ENCODE measurements at places on chromosomes 6 and 20. TPM values are rescaled to one million over a fixed set of nuclear protein-coding genes. Genes with fewer than 3 reads are reported as not detected.

The ECT2L gene
- 0.20 TPM for total RNA-seq

The TRIM40 gene
- not detected for total RNA-seq

The DUSP15 gene
- total RNA-seq, result 0.34 TPM

The ADAT2 gene
- total RNA-seq, result 3.9 TPM

The BIRC7 gene
- total RNA-seq, result not detected

The ARMC12 gene
- not detected for total RNA-seq

The BMP7 gene
- not detected for total RNA-seq

The CLVS2 gene
- total RNA-seq, result under 0.01 TPM

The HCRTR2 gene
- not detected for total RNA-seq

The KIF25 gene
- total RNA-seq, result not detected

The MRPS10 gene
- 25.0 TPM for total RNA-seq

The B3GAT2 gene
- not detected for total RNA-seq

The DEFB132 gene
- total RNA-seq, result not detected

The C6orf52 gene
- not detected for total RNA-seq

The CALHM6 gene
- total RNA-seq, result 2.8 TPM

The HLA-DQB1 gene
- total RNA-seq, result not detected

The HNF4A gene
- not detected for total RNA-seq

The WFDC5 gene
- total RNA-seq, result not detected

The CST5 gene
- not detected for total RNA-seq

The DNAH8 gene
- not detected for total RNA-seq

The OXT gene
- total RNA-seq, result not detected

The TMC2 gene
- total RNA-seq, result not detected

The GGT7 gene
- 19.7 TPM for total RNA-seq

The MICB gene
- 2.2 TPM for total RNA-seq

The TCP11 gene
- total RNA-seq, result 0.39 TPM

The ABCC10 gene
- total RNA-seq, result 10.6 TPM

The CRISP3 gene
- total RNA-seq, result not detected

The BPIFB4 gene
- total RNA-seq, result 0.24 TPM

The LSM14B gene
- 24.3 TPM for total RNA-seq

The GNMT gene
- not detected for total RNA-seq

The GJA10 gene
- total RNA-seq, result not detected

The LKAAEAR1 gene
- 2.1 TPM for total RNA-seq

The ACTL10 gene
- total RNA-seq, result 2.1 TPM

The CYP24A1 gene
- not detected for total RNA-seq

The OPRM1 gene
- not detected for total RNA-seq

The SLC17A2 gene
- not detected for total RNA-seq
